Pons (tissue), 1 donor: ENCODE measurements at places on chromosomes 6 and 20.

GRCh38 chr20:1934721-1935573, 39.7 kb downstream of the SIRPA start:
- DNase-seq: no peak

DNA sequence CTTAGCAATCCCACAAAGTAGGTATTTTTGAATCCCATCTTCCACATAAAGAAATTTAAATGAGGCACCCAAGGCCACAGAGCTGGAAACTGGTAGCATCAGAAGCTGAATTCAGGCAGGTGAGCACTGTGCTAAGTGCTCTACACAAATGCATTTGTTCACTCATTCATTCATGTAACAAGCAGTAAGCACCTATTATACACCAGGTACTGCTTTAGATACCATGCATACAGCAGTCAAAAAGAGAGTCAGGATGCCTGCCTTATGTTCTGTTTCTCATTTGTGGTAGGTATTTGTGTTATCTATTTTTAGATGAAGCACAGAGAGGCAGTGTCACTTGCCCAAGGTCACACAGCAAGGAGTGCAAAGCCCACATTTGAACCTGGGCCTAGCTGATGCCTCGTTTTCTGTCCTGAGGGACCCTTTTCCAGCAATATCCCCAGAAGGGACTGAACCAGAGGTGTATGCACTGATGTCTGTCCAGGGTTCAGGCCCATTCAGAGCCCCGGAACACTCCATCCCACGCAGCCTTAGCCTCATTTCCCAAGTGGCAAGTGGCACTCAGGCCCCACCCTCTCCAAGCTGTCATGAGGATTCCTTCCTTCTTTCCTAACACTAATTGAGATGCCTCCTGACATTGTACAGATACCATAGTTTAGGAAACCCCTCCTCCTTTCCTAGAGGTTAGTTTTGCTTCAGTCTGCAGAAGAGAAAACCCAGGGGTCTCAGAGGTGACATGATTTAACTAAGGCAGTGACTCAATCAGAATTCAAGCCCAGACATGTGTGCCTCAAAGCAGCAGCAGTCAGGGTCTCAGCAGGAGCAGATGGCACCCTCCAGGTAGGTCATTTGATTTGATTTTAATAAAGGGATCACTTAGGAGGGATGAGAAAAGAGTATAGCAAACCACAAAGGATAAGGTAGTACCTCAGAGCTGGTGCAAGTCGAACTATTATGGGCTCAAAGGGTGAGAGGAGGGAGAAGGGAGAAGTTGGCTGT, 61.2 kb upstream of the SIRPA start:
- no peak for DNase-seq

GRCh38 chr6:137731960-137732616, 135.0 kb upstream of the TNFAIP3 start:
- DNase-seq: no peak

DNA sequence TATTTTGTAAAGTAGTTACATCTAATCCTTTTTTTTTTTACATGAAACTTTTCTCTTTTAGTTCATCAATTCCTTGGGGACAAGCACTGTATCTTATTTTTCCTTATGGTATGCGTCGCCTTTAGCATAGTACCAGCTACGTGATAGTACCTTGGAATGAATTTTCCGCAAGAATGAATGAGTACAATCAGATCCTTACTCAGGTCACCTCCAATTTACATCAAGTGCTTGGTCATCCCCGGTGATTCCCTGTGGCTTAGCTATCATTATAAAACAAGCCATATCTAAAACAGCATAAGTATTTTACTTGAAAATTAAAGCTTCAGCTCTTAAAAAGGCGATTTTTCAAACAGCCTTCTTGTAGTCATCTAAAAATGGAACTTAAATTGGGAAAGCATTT, 680.4 kb upstream of the MAP3K7 start:
- no peak for DNase-seq

DNA sequence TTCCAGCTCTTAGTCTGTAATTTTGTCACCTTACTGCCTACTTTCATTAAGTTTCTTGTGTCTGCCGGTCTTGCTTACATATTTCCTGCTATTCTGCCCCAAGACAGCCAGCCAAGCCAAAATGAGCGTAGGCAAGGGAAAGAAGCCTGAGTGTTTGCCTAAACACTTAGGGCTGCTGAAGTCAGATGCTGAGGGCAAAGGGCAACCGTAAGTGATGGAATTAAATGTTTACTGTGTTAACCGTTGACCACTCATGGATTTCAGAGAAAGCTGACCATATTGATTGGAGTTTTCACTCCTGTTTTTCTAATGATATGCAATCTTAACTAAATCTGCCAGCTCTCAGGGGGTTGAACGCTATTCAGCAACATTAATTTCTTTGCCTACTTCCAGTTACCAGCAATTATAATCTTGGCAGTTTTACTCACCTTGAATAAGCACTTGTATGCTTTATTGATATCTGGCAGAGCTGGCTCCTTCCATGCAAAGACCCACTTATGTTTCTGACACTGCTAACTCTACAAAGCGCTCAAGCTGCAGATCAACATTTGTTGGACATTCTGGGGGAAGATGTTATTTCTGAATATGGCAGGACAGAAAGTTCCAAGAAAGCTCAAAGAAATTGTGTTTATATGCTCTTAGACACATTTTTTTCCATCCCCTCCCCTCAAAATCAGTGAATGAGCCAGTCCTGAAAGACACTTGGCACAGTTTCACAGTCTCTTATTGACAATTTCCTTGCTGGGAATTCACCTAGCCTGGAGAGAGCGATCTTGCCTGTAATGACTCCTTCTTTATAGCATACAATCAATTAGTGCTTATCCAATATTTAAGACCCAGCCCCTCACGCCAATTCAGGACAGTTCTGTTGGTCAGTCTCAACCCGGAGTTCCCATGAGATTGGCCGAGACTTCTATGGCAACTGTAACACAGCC, 183.8 kb downstream of the PLCB1 start:
- no peak for DNase-seq

DNA sequence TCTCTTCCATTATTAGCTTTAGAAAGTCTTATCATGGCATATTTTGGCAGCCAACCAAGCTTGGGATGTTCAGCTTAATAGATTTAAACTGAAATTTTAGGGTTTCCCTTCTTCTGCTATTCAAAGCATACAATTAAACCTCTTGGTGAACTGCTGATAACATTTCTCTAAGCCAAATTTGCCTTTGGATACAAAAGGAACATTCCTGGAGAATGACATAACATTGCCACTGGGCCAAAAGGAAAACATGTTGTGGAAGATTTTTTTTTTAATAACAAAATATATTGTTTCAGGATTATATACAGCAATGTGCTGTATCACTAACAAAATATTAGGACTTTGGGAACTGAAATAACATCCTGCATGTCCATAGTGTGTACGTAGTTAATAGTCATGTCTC, 215.1 kb upstream of the TBX18 start:
- no peak for DNase-seq

- no peak for DNase-seq
These were observed 107.1 kb downstream of the UNC5CL start for GRCh38 chr6:40931931-40932330.

GRCh38 chr6:159130846-159131245, 38.4 kb upstream of the FNDC1 start:
- no peak for DNase-seq

- no peak for DNase-seq
These were observed 267.4 kb upstream of the CDH4 start for GRCh38 chr20:60984666-60985065.

DNA sequence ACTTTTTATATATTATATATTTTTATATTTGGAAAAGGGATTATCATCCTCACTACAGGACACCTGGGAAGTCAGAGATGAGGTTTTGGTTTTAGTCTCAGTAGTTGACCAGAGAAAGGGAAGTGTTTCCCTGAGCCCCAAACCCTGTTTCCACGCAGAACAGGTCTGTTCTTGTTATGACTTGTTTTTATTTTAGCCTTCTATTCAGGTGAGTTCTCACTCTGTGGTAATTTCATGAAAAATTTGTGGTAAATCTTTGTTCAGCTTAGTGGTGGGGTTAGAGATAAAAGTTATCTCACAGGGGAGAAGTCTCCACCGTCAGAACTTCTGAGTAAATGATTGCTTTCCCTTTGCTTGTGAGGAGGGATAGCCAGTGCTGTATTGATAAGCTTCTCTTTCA, 224.9 kb downstream of the FARS2 start:
- DNase-seq: no peak

DNA sequence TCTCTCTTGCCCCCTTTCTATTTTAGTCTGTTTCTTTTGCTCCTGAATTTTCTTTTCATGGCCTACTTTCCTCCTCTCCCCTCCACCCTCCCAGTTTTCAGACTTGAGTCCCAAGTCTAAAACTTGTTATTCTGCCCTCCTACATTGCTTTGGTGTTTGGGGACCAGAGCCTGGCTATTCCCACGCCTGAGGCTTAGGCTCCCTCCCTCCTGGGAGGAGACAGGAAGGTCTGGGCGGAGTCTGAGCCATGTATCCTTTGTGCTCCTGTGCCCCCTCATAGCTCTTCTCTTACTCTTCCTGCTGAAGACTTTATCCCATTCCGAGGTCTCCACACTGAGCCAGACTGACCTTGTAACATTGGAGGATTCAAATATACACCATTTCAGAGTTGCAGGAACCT, 69.5 kb downstream of the DAAM2 start:
- no peak for DNase-seq

DNA sequence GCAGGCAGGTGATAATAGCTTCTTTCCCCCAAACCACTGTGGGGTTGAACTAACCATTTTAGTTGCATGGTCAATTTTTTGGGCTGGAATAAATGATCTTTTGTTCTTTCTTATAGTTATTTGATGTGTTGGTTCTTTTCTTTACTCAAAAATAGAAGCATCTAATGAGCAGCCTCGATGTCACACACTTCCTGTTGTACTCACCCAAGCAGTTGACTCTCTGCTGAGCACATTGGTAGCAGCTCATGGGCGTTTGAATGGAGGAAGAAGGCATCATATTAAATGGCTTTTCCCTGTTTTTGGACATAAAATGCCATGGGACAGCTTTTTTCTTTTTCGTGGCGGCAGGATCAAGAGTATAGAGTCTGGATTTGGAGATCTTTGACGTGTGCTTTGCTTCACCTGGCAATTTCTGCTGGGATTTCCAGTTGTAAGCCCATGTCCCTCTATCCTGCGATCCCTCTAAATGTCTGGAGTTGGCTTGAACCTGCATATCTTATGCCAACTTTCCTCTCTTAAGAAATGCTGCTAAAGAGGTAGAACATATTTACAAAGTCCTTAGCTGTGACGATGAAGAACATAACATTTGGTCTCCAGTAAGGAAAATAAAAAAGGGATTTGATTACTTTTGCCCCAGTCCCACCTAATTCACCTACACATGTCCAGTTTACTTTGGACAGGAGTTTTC, 268.3 kb downstream of the PRL start:
- DNase-seq: no peak

DNA sequence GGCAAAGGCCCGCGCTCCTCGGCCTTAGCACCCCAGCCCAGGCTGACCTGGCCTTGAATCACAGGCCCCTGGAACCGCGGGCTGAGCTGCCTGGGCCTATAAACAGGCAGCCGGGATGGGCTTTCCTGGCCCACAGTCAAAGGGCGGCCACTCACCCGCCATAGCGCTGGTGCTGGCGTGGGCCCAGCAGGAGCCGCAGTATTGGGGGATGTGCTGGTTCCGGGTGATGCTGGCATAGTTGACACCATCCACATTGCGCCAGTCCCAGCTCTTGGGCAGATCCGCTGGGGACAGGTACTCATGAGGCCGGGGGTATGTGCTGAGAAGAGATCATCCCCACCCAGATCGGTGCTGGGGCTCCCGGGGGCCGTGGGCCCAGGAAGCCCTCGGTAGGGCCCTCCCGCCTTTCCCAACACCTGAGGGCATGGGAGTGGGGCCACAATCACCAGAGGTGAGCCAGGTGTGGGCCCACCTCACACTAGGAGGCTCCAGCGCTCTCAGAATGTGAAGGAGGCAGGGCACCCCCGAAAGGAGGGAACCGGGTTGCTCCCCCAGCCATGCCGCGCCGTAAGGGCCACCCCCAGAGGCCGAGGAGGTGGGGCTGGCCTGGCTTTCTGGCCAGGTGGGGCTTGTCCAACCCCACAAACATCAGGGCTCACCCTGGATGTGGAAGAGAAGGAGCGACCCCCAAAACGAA, 739 bp downstream of the CTSZ start:
- DNase-seq: no peak

DNA sequence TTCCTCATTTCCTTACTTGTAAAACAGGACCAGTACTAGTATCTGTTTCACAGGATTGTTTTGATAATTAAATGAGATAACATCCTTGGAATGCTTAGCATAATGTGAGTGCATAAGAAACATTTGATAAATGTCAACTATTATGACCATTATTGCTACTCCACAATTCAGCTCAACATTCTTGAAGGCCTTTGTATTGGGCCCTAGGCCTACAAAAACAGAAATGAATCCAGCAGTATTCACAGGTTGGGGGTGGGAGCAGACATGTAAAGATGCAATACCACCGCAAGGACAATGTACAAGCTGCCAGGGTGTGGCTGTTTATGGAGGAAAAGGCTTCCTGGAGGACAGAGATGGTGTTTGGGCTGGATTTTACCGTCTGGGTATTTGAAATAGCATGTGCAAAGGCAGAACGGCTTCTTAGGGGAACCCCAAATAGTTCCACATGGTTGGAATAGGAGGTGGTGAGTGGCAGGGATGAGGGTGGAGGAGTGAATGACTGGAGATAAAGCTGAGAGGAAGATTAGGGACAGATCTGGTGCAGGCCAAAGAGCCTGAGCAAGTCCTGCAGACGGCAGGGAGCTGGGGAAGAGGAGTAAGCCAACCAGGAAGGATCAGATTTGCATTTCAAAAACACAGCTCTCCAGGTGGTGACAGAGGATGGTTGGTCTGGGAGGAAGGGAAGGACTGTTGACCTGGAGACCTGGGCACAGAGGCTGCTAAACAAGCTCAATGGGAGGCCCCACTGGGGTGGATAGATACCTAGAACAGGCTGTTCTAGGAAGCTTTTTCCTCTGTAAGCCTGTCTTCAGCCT, 57.0 kb upstream of the EPB41L1 start:
- no peak for DNase-seq

DNA sequence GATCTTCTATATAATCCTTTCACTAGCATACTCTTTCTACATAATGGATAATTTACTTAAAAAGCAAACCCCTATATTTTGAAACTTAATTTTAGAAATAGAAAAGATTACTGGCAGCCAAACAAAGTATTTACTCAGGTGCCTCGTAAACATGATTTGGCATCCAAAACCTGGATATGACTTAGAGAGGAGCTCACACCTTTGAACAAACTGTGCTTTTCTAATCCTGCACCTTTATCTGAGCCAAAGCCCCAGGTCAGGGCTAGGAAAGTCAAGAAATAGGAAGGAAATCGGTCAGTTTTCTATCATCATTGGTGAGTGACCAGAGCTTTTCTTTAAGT, 170.9 kb downstream of the PHF3 start:
- no peak for DNase-seq

- DNase-seq: no peak
These were observed 32.4 kb downstream of the CBFA2T2 start for GRCh38 chr20:33522256-33522820.

GRCh38 chr6:159875194-159875593, 15.6 kb upstream of the MAS1 start:
- no peak for DNase-seq

GRCh38 chr6:168725802-168726201, 284.8 kb downstream of the SMOC2 start:
- no peak for DNase-seq

GRCh38 chr6:137673603-137674002, 179.4 kb upstream of the OLIG3 start:
- no peak for DNase-seq

GRCh38 chr6:100160930-100161329, 166.9 kb upstream of the MCHR2 start:
- DNase-seq: no peak
